ENCODE measurements at places on chromosomes 13 and 19.

DNA sequence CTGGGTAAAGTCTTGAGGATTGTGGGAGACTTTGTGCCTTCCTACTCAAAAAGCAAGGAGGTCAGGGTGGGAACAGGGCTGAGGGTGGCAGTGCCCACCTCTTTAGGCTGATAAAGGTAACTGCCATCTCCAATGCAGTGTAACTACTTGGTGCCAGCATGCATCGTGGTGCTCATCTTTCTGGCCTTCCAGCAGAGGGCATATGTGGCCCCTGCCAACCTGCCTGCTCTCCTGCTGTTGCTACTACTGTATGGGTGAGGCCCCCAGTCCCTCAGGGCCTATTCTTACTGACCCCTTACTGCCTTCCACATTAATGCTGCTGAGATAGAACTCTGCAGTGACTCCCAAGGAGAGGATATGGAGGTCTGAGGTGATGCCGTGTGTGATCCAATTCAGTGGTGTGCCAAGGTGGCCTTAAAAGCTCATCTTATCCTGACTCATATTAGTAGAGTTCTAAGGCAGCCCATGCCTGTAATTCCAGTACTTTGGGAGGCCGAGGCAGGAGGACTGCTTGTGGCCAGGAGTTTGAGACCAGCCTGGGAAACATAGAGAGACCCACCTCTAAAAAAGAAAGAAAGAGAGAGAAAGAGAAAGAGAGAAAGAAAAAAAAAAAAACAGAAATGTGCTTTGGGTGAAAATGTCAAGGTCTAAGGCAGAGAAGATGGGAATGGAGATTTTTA, 9.7 kb upstream of the ARHGAP45 start:
- DNase-seq: peak; percentile 48

DNA sequence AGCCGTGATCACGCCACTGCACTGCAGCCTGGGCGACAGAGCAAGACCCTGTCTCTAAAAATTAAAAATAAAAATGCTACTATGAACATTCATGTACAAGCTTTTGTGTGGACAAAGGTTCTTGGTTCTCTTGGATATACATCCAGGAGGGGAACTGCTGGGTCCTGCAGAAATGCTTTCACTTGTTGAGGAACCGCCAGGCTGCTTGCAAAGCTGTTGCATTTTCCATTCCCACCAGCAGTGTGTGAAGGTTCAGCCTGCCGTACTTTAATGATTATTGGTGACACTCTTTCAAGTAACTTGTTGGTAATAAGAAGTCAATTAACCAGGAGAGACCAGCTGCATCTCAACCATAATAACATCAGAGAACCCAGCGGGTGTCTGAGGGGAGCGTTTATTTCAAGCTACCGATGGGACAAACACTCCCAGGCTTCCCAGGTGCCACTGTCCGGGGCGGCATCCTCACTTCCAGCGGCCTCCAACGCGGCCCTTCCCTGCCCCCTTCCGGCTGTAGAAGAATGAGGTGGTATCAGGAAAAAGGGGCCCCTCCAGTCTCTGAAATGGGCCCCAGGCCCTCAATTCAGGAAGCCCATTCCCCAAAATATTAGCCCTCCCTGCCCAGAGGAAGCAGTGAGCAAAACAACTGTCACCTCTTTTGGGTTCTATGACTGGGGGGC, 15.2 kb upstream of the PPP1R12C start:
- DNase-seq: no peak

DNA sequence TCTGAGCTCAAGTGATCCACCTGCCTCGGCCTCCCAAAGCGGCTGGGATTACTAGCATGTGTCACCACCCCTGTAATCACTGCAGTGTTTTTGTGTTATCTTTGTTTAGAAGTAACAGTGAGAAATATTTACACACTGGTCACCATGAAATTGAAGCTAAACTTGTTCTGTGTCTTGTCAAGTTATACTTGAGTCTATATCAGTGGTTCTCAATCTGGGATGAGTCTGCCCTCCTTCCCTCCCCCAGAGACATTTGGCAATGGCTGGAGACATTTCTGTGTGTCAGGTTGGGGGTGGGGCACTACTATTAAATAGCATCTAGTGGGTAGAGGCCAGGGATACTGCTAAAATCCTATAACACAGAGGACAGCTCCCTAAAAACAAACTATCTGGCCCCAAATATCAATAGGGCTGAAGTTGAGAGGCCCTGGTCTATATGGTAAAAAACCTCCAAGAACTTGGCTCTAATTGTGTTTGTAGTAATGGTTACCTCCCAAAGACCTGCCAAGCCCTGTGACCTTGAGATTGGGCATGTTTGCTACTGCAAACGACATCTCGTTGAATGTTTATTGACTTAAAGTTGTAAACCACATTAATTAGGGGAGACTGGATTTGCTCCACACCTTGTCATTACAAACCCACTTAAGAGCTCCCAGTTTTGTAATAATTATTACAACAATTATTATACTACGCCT, 6.9 kb downstream of the CTU1 start:
- no peak for DNase-seq

- peak; percentile 21 for DNase-seq
These were observed 56.2 kb upstream of the AKAP11 start for GRCh38 chr13:42215578-42216421.

- no peak for DNase-seq
These were observed 3.4 kb downstream of the TRAPPC2B start for GRCh38 chr19:57366776-57367175.

GRCh38 chr19:40472516-40472915, 5.7 kb downstream of the SPTBN4 start:
- no peak for DNase-seq

GRCh38 chr19:35742121-35742724, at the start of gene IGFLR1:
IGFLR1 (minus strand) TSS chr19:35742452; CDS start chr19:35741180, 1,272 bp downstream.
- peak; percentile 81 for DNase-seq

DNA sequence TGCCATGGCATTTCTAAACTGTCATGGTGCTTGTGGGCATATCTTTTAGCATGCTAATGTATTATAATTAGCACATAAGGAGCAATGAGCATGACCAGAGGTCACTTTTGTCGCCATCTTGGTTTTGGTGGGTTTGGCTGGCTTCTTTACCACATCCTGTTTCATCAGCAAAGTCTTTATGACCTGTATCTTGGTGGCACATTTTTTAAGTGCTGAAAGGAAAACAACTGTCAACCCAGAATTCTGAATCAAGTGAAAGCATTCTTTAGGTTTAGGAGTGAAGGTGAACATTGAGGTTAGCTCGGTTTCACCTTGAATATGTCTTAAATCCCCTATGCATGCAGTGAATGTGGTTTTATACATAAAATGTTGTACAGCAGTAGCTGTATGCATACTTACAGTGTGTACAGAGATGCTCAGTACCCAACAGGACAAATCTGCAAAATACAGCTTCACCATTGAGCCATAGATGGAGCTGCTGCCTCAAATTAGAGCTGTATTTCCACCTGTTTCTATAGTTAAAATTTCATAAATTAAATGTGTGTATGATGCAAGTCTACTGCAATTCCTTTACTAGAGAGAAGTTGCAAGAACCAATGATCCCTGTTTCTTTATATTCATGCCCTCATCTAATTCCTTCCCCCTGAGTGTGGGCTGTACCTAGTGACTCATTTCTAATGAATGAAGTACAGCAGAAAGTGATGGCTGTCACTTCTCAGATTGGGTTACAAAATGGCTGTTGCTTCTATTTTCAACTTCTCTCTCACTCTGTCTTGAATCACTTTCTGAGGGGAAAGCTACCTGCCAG, 25.2 kb upstream of the IGSF23 start:
- DNase-seq: peak; percentile 24

- no peak for DNase-seq
These were observed 1716.7 kb downstream of the SLITRK1 start for GRCh38 chr13:82165396-82166174.

GRCh38 chr19:1279782-1280341, 4.5 kb downstream of the FAM174C start:
- DNase-seq: peak; percentile 85

GRCh38 chr13:109569958-109570711, 216.2 kb downstream of the IRS2 start:
- DNase-seq: peak; percentile 53

- DNase-seq: peak; percentile 45
These were observed 133.2 kb downstream of the FRY start for GRCh38 chr13:32164622-32165268.

DNA sequence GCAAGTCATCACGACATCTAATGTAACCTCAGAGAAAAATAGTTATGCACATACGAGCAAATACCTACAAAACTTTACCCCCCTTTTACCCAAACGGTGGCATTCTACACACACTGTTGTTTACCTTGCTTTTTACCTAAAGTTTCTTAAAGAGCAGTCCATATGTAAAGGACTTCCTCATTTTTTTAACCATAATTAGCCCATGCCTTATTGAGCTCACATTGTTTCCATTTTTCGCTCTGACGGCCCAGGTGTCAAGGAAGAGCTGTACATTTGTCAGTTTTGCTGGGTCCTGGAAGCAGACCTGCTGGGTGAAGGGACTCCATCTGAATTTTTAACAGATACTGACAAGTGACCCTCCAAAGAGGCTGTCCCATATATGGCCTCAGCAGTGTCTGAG, 89.4 kb downstream of the STK24 start:
- DNase-seq: no peak

DNA sequence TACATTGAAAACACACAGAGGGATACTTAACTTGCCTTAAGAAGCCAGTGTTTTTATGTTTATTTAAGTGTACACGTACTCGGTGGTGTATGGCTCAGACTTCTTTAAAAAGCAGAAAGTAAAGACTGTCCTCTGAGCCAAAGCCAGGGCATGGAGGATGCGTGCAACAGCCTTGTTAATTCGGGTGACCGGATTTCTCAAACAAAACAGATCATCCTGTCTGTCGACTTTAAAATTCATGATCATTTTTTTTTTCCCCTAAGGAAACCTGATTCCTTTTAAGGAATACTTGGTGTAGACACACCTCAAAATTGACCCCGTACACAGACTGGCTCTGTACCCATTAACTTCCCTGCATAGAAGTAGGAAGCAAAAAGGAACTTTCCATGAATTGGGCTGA, 124.7 kb upstream of the RNF113B start:
- DNase-seq: no peak

DNA sequence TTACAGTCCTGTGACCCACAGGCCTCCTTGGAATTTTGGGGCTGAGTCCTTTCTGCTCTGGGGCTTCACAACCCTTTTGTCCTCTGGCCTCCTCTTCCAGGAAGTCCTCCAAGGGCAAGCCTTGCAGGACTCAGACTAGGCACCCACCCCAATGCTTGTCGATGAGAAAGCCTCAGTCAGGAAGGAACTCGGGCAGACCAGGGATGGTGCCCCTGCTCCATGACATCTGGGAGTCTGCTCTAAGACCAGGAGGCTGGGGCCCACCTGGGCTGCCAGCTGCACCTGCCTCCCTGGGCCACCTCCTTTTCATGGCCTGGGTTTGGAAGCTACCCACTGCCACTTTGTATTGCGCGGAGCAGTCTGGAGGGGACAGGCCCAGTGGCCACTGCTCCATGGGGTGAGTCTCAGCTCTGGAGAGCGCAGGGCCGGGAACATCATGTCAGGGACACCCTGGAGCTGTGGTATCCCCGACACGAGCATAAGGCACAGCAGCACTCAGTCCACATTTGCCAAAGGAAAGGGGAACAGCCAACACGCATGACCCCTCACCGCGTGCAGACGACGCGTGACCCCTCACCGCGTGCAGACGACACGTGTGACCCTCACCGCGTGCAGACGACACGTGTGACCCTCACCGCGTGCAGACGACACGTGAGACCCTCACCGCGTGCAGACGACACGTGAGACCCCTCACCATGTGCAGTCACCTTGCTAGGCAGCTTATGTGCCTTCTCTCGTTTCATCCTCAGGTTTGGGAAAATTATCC, 10.8 kb downstream of the C2CD4C start:
- no peak for DNase-seq

DNA sequence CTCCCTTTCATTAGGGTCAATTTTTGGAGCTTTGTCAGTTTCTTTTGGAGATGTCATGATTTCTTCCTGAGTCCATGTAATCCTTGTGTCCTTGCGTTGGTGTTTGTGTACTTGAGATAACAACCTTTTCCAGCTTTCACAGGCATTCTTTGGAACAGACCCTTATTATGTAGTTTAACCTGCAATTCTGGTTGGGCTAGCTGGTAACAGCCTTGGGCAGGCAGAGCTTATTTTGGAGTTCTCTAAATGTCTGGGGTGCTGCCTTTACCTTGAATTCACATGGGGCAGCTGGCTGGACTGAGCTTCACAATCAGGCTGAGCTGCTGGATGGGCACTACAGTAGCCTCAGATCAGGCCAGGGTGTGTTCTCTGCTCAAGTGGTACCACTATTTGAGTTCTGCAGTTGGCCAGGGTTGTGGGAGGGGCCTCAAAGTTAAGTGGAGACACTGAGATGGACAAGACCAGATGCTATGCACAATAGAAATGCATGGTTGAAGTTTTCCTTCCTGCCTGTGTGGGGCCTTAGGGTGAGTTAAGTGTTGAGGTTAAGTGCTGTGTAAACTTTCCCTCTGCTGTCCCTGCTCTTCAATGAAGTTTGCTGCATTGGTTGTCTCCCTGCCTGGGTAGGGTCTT, 277.3 kb downstream of the ATP8A2 start:
- no peak for DNase-seq

DNA sequence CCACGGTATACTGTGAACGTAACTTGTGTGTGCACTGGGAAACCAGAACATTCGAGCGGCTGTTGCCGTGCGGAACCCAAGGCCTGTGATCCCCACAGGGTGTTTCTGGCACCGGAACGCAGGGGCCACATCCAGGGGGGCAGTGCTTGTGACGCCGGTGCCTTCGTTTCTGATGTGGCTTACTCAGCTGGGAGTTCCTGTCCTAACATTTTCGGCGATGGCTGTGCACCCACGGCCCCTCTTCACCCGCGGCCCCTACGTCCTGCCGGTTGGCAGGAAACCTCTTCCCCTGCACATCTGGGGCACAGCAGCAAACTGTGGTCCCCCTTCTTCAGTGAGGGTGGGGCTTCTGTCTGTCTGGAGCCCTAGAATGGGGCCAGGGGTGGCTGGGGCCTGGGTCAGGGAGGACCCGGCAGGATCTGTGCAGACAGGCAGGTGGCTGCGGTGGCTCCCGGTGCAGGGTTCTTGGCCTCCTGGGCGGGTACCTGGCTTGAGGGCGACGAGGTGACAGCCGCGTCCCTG, 26.2 kb downstream of the CSNK1G2 start:
- no peak for DNase-seq

DNA sequence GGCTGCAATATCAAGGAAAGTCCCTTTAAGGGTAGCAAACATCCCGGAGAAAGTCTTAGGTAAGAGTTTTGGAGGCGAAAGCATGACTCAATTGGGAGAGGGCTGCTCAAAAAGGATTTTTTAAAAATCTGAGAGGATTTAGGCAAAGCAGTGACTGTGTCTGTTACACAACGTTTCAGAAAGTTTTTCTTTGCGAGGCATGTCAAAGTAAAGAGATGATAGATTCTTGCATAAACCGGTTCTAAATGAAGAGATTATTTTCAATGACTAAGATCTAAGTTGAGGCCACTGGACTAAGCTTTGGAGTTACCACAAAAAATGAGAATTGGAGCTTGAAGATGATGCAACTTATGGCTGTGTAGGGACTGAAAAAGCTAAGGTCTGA, 43.7 kb upstream of the ENOX1 start:
- no peak for DNase-seq

DNA sequence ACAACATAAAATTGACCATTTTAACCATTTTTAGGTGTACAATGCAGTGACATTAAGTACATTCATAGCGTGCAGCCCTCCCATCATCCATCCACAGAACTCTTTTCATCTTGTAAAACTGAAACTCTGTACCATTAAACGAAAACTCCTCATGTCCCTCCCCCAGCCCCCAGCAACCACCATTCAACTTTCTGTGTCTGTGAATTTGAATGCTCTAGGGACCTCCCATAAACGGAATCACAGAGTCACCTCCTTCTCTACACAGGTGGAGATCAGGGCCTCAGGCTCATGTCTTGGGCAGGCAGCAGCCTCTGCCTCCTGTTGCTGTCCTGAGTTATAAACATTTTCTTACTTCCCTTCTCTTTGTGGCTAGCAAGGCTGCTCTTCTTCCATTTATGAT, 7.3 kb upstream of the CCNE1 start:
- peak; percentile 62 for DNase-seq

All from activated CD4-positive, alpha-beta T cell treated with anti-CD3 and anti-CD28 coated beads, Interleukin-2, amount 50 U/mL, for 16 hours (primary cell).